ENCODE measurements at places on chromosomes 12 and 14.

DNA sequence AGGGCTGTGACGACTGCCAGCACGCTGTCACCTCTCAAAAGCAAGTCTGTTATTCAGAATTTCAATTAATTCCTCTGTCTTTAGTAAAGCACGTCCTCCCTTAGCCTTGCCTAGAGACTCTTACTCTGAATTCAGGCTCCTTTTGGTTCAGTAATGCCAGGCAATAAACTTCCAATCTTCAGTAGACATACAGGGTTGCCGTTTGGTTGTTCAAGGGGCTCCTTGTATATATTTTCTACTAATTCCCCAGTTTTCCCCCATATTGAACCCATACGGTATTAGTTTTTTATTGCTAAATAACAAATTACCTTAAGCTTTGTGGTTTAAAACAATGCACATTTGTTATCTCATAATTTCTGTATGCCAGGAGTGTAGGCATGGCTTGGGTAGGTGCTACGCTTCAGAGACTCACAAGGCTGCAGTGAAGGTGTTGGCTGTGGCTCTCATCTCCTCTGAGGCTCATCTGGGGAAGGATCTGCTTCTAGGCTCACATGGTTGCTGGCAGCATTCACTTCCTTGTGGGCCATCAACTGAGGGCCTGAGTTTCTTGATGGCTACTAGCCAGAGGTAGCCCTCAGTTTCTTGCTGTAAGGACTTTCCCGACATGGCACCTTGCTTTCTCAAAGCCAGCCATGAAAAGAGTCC lies 7.3 kb upstream of the CLECL1 start:
- DNase-seq = no peak

DNA sequence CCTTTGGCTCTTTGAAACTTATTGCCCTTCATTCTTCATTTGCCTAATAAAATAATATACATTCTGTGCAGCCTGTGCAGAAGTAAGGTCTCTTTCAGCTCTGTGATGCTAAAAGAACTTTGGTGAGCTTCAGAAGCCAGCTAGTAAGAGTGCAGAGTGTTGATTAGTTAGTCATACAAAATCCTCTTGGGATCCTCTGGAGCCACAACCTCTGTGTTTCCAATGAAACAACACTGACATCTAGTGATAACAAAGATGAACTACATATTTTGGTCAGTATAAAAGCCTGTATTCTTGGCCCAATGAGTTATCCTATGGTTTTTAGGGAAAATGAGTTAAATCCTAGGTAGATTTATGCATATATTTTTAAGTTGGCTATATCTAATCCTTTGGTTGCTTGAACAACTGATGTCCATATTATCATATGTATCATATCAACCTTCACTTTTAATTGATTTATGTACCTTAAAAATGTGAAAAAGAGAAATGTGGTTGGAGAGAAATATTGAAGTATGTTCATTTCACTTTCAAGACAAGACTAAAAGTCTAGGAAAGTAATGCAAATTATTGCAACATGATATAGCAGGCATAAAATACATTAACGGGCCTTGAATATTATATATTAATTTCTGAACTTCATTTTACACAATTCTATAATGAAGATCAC lies 158.4 kb downstream of the KLHL28 start:
- DNase-seq = no peak

DNA sequence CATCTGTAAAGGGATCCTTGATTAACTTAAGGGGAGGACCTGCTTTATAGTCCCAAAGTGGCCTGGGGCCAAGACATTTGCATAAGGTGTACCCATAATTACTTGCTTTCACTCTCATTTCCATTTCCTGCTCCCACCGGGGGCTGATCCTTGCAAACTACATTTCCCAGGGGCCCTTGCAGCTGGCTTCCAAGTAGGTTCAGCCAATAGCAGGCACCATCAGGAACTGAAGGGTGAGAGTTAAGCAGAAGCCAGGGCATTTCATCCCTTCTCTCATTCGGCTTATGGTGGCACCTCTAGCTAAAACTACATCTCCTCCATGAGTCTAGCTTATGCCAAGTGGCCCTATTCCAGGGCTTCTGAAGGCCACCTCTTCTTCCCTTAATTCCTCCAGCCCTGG lies 88.8 kb downstream of the CCDC60 start:
- no peak for DNase-seq

DNA sequence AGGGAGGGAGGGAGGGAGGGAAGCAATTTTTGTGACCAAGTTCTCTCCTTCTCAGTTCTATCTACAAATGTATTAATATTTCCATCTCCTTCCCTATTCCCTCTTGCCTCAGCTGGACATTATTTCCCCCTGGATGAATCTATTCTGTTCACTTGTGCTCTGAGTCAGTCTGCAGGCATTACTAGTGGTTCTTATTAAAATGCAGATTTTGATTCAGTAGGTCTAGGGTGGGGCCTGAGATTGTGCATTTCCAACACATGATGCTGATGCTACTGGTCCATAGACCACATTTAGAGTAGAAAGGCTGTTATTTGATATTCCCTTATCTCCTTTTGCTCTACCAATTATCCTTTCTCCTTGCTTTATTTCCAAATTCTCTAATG lies 40.1 kb upstream of the YAF2 start:
- DNase-seq = no peak

GRCh38 chr14:78921856-78922255 lies 751.7 kb downstream of the NRXN3 start:
- DNase-seq = no peak
